ENCODE measurements at places on chromosomes 3 and 15.

GRCh38 chr3:108406661-108407206 is 103.7 kb downstream of the MYH15 start:
- peak; percentile 67 for DNase-seq

DNA sequence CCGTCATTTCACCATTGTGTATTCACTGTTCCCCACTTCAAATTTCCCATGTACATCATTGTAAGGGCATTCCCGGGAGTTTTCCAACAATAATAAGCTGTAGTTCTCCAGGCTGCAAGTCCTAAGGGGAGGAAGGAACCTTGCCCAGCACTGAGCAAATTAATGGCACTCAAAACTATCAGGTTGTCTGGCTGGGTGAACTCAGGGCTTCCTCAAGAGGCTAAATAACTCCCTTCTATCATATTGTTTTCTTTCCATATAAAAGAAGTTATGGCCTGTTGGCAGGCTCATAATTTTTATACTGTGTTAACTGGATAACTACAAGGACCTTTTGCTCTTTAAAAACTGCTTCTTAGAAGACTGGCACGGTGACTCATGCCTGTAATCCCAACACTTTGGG is 71.4 kb downstream of the SEMA6D start:
- no peak for DNase-seq

DNA sequence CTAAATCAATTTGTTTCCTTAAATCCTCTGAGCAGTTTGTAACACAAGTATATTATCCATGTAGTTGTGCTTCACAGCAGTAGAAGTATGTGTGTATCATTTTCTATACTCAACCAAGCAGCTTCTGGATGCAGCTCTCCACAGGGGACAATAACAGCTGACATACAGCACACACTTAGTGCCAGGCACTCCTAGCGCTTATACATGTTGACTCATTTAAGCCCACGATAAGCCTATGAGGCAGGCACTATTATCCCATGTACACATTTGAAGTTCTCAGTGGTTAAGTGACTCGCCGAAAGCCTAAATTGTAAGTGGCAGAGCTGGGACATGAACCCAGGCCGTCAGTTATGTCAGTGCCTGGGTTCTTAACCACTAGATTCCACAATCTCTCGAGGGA is 20.3 kb upstream of the LPP start:
- DNase-seq = no peak

- DNase-seq = no peak
Measured at GRCh38 chr3:150249779-150250470, 158.2 kb upstream of the TSC22D2 start.

GRCh38 chr3:58051196-58051595 is 43.0 kb downstream of the FLNB start:
- peak; percentile 30 for DNase-seq

DNA sequence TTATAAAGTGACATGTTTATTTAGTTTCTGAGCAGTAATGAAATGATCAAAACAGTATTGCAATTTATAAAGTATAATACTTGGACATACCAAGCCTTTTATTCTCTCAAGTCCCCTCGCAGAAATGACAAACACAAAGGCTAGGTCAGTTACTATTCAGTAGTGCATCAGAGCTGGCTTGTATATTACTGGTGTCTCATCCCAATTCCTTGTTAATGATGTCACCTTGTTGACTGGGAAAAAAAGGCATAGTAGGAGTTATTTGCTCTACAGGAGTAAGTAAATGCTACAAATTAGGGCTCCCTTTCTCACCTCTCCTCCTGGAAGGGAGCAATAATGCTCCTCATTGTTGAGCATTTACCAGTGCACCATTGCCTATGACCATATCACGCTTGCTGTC is 317.6 kb downstream of the CHL1 start:
- DNase-seq = no peak

GRCh38 chr15:85737061-85737460 is 57.7 kb downstream of the KLHL25 start:
- DNase-seq = no peak

GRCh38 chr15:71114887-71115566 is at the start of gene THSD4:
Gene THSD4, plus strand, starts transcription at chr15:71115471.
- DNase-seq = peak; percentile 40

GRCh38 chr3:178140531-178141304 is 395.5 kb upstream of the KCNMB2 start:
- no peak for DNase-seq

DNA sequence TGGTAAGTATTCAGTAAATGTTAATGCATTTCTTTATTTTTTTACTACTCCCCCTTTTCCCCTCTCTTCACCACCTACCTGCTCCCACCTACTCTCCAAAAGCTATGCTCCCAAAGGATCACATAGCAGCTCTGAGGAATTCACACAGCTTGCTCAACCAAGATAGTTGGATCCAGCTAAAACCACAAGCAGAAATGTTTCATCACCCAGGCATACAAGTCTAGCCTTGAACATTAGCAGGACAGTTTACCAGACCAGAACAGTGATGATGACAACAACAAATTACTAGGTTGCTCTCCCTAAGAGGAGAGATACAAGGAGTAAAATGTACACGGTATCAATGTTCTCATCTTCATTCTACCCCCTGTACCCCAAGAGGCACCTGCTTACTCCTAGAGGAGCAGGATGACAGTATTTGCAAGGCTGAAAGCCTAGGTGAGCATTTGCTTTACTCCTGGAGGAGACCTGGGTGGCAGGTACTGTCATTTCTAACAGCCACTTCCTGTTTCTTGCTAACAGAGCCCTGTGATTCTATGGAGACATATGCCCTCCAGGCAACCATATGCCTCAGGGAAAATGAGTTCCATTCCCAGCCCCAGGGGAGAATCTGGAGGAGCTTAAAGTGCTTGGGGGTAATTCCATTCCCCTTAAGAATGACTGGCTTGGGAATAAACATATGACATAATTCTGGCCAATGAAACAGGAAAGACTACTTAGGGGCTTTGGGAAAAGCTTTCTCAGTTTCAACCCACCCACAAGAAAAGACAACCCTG is 237.5 kb downstream of the NTRK3 start:
- DNase-seq = no peak

Measured in Kasumi-1 (cell line).